ENCODE measurements at places on chromosomes 1 and 21. TPM values are rescaled to one million over a fixed set of nuclear protein-coding genes. Genes with fewer than 3 reads are reported as not detected.

Gene TPTE
- not detected for total RNA-seq

Gene RGS8
- total RNA-seq, result not detected

Gene TOMM20
- 93.5 TPM for total RNA-seq

Gene PCNT
- 18.7 TPM for total RNA-seq

Gene RHOU
- total RNA-seq, result 1.0 TPM

Gene POU3F1
- total RNA-seq, result not detected

Gene VSIG8
- total RNA-seq, result not detected

Gene ZNF670
- total RNA-seq, result 2.0 TPM

Gene ADARB1
- 6.2 TPM for total RNA-seq

Gene SPATA45
- not detected for total RNA-seq

Gene LCE6A
- not detected for total RNA-seq

Gene TMEM53
- 16.1 TPM for total RNA-seq

Gene HSD11B1
- 20.5 TPM for total RNA-seq

Gene OR14A16
- not detected for total RNA-seq

Gene OTUD3
- 1.6 TPM for total RNA-seq

Gene PEX10
- 28.4 TPM for total RNA-seq

Gene SPRR1A
- total RNA-seq, result not detected

Gene PRR9
- total RNA-seq, result not detected

Gene CADM3
- under 0.01 TPM for total RNA-seq

Gene JAM2
- 2.0 TPM for total RNA-seq

Gene PLXNA2
- total RNA-seq, result 5.5 TPM

Gene MXRA8
- 409 TPM for total RNA-seq

Gene UTS2
- 0.17 TPM for total RNA-seq

Gene PGLYRP3
- total RNA-seq, result not detected

Measured in bronchus fibroblast of lung (primary cell).